Mucosa of descending colon (tissue), 3 donors: ENCODE measurements at places on chromosomes 4 and X.

- DNase-seq, result no peak
Measured at GRCh38 chr4:185384930-185385331, 10.8 kb downstream of the LRP2BP start.

DNA sequence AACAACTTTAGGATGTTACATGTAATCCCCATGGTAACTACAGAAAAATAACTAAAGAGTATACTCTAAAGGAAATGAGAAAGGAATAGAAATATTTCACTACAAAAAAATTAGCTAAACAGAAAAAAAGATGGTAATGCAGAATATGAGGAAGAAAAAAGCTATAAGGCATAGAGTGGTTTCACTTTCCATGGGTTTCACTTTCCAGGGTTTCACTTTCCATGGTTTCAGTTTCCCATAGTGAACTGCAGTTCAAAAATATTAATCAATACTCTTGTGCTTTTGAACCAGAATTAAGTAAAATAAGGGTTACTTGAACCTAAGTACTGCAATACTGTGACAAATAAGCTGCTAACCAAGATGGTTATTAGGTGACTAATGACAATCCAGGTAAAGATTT is 42.0 kb downstream of the NPFFR2 start:
- no peak for DNase-seq

DNA sequence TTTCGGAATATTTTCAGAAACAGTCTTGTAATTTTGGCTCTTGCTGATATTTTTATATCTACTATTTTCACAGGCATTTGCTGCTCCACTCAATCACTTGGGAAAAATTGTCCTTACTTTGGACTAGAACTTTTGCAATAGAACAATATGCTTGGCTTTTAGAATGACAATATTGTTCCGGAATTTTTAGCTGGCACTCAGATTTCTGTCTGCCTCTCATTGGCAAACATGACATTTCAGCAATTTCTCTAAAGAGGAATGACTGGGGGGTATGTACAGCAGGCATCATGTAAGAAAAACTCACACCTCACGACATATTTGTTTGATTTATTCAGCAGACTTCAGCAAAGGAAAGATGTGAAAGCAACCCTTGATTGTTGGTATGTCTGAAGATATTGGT is 243.6 kb upstream of the GPRIN3 start:
- DNase-seq, result no peak

DNA sequence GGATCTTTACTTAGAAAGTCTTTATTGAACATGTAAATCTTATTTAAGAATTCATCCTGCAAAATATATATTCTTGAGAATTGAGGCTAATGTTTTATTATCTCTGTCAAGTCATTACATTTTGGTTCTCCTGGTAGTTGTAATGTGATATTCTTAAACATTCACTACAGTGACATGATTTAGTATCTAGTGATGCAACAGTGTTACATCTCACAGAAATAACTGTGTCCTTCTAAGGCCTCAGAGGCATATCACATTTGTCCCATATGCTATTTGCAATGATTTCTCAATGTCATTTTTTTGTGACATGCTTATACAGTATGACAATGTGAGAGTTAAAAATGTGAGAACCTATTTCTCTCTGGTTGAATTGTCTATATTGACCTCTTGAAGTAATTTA is 34.1 kb downstream of the PRRG1 start:
- DNase-seq, result no peak

- no peak for DNase-seq
Measured at GRCh38 chrX:39758791-39759525, 338.8 kb downstream of the BCOR start.

DNA sequence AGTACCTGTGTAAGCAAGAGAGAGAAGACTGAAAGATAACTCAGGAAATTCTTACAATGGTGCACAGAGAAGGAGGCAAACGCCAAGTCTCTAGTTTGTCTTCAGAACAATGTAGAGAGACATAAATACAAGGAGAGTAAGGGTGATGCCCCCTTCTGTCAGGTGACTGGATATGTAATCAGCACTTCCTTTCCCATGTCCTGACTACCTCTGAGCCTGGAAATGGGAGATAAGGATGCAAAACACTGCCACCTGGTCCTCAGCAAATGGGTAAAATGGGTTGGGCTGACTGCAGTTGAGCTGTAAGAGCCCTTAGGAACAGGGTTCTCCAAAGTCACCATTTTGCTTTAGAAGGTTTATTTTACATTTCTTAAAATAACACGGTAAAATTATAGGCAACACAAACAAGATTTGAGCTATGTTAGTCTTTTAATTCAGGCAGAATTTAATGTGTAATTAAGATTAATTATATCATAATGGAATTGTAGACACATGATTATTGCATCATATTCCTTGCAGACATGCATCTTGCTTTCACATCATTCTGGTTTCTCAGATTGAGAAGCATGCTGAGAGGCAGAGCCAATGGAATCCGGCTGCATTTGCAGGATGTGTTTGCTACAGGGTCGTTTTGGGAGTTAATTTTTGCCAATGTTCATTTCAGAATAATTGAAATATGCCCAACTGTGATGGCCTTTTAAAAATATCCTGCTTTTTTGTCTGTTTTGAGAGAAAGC is 37.2 kb upstream of the ARX start:
- no peak for DNase-seq

DNA sequence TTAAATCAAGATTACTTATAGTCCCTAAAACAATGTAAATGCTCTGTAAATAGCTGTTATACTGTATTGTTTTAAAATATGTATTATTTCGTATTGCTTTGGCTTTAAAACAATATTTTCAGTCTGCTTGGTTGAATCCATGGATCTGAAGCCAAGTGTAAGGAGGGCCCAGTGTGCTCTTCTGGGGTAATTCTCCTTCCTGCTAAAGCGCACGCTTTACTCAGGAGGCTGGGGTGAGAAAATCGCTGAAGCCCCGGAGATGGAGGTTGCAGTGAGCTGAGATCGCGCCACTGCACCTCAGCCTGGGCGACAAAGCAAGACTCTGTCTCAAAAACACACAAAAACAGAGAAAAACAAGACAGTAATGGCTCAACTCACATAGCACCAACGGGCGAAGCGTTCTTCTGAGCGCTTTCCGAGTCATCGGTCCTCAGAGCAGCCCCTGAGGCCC is 391 bp upstream of the IDUA start:
- no peak for DNase-seq

DNA sequence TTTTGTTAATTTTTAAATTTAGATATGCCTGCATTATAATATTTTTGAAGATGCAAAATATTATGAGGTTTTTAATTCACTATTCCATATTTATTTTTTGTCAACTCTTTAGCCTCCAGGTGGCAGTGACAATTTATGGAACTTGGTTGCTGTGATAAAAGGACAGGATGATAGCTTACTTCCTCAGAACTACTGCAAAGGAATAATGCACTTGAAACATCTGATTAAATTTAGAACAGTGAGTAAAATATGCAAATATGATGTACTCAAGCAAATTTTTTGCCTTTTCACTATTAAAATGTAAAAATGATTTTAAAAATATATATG is 45.1 kb downstream of the SPATA4 start:
- DNase-seq, result peak; percentile 32

DNA sequence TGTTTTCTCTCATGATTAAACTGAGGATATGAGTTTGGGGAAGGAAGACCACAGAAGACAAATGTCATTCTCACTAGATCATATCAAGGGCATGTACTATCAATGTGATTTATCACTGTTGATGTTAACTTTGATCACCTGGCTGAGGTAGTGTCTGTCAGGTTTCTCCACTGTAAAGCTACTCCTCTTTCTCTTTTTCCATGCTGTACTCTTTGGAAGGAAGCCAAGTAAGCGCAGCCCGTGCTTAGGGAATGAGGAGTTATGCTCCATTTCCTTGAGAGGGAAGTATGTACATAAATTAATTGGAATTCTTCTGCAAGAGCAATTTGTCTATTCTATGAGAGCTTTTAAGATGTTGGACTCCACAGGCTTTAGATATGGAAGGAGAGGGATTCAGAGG is 4.0 kb upstream of the KANTR start:
- DNase-seq, result no peak
